Activated gamma-delta T cell treated with Interleukin-2 at 50 U/mL for 16 hours (primary cell): ENCODE measurements at places on chromosomes 11 and 22.

DNA sequence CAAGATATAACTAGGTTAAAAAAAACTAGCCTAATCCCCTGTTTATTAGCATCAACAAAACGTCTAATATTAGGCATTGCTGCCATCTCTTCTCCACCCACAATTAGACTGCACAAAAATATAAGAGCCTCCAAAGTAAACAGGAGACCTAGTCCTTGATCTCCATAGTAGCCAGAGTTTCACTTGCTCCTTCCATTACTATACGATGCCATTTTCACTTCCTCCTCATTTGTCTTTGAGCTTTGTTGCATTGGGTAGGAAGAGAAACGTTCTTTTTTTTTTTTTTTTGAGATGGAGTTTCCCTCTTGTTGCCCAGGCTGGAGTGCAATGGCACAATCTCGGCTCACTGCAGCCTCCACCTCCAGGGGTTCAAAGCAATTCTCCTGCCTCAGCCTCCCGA, 42.3 kb upstream of the RDX start:
- no peak for DNase-seq

DNA sequence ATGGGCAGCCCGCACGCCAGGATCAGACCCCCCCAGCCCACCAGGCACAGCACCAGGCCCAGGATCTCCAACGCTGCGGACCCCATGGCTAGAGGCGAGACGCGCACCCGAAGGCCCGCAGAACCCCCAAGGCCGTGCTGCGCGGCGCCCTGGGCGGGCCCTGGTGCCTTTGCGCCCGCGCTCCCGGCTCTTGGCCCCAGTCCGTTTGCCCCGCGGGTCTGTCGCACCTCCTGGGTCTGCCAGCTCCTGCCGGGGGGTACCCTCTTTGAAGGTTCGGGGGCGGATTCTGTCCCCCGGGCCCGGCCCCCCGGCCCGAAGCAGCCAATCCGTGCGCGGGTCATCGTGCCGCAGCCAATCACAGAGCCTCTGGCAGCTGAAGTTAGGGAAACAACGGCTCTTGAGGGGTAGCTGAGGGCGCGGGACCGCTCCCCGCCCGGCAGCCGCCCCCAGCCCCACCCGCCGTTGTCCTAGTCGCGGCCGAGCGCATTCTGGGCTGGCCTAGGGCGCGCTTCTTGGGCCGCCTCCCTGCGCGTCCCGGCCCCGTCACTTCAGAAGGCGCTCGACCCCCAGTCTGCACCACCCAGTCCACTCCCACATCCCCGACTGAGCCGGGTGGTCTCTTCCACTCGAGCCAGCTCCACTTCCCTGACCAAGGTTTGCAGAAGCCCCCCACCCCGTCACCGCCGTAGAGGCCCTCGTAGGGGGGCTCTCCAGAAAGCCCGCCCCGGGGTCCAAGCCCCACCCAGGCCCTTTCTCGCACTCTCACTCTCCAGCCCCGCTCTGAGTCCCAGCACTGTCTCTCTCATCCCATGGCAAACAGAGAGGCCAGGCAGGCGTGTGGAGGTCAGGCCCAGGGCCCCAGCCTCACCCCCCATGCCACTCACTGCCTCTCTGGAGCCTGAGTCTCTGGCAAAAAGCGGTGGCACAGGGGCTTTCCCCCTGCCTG, at the start of gene CLDN5:
TSS of gene CLDN5 (minus strand) at position 241 of the 946 bp plus-strand sequence. CDS start at position 86, 155 bp downstream.
- DNase-seq = no peak

- no peak for DNase-seq
Observed at GRCh38 chr11:38937709-38938108, 2339.7 kb upstream of the RAG2 start.

- no peak for DNase-seq
Observed at GRCh38 chr22:27546157-27546935, 255.2 kb downstream of the MN1 start.

- no peak for DNase-seq
Observed at GRCh38 chr22:22404598-22405284, 103.8 kb downstream of the ZNF280B start.

GRCh38 chr11:124538019-124538418, 5.4 kb downstream of the OR8B12 start:
- DNase-seq = no peak

- no peak for DNase-seq
Observed at GRCh38 chr11:103812680-103813079, 223.8 kb upstream of the DDI1 start.

GRCh38 chr11:10658621-10659338, 34.8 kb downstream of the IRAG1 start:
- DNase-seq = no peak

DNA sequence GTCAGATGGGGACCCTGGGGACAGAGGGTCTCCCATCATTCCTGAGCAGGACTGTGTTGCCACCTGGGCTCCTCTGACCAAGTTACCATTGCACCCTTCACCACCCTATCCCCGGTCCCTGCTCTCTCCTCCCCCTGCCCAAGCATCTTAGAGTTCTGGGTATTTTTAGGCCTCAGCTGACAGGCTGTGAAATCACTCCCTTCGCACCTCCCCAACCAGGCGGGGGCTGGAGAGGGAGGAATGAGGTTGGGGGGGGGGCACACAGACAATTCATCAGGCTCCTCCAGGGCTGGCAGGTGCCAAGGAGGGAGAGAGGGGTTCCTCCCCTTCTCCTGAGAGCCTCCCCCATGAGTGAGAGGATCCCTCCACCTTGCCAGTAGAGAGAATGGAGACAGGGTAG, 9.0 kb downstream of the SYT7 start:
- no peak for DNase-seq

DNA sequence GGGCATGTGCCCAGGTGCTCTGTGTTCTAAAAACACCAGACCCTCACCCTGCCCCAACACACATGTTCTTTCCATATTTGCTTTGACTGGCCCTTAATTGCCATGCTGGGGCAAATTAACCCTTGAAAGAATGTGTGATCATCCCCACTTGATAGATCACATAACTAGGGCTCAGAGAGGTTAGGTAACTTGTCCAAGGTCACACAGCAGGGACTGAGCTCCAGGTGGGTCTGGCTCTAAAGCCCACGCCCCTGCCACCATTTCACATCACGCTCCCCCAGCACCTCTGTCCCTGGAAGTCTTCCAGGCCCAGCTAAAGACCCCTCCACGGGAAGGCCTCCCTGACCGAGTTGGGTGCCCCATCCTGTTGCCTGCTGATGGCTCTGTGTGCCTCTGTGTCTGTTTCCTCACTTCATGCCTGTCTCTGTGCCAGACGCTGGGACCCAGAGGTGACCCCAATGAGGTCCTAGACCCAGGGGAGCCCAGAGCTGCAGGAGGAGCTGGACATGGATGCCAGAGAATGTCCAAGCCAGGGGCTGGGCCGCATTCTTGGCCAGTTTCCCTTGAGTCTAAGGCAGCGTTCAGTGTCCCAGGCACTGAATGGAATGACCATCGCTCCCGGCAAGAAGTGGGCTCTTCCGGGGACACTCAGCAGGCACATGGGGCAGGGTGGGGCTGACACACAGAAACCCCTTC, 79.7 kb downstream of the MYO7A start:
- DNase-seq = no peak

DNA sequence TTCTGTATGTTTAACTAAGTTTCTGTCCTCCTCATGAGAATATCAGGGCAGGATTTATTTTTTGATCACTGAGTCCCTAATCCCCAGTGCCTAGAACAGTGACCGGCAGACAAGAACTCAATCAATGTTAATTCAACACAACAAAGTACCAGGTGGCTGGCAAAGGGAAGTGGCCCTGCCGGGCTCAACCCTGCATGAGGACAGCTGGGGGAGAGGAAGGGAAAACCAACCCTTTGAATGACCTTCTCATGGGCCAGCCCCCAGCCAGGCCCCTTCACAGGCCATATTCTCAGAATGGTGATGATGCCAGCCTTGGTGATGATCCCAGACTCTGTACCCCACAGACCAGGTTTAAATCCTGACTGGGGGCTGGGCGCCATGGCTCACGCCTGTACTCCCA, 1.4 kb upstream of the MFNG start:
- DNase-seq = no peak

GRCh38 chr22:24554313-24555164, at the start of gene GUCD1:
Gene GUCD1, minus strand, starts transcription at chr22:24555138. Its CDS starts 147 bp downstream, at chr22:24554991.
- DNase-seq = peak; percentile 9

GRCh38 chr11:125675196-125675595, 5.5 kb downstream of the ACRV1 start:
- DNase-seq = no peak

GRCh38 chr11:79506734-79507344, 66.0 kb upstream of the TENM4 start:
- no peak for DNase-seq

DNA sequence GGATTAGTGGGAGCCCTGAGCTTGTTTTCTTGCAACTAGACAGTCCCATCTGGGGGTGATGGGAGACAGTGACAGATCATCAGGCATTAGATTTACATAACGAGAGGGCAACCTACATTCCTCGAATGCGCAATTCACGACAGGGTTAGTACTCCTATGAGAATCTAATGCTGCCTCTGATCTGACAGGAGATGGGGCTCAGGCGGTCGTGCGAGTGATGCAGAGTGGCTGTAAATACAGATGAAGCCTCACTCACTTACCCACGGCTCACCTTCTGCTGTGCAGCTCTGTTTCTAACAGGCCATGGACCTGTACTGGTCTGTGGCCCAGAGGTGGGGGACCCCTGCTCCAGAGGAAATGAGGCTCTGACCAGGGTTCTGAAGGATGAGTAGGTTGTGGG, 125.5 kb downstream of the FBXO7 start:
- DNase-seq = no peak

- no peak for DNase-seq
Observed at GRCh38 chr22:37762389-37762836, 45.3 kb upstream of the GCAT start.

DNA sequence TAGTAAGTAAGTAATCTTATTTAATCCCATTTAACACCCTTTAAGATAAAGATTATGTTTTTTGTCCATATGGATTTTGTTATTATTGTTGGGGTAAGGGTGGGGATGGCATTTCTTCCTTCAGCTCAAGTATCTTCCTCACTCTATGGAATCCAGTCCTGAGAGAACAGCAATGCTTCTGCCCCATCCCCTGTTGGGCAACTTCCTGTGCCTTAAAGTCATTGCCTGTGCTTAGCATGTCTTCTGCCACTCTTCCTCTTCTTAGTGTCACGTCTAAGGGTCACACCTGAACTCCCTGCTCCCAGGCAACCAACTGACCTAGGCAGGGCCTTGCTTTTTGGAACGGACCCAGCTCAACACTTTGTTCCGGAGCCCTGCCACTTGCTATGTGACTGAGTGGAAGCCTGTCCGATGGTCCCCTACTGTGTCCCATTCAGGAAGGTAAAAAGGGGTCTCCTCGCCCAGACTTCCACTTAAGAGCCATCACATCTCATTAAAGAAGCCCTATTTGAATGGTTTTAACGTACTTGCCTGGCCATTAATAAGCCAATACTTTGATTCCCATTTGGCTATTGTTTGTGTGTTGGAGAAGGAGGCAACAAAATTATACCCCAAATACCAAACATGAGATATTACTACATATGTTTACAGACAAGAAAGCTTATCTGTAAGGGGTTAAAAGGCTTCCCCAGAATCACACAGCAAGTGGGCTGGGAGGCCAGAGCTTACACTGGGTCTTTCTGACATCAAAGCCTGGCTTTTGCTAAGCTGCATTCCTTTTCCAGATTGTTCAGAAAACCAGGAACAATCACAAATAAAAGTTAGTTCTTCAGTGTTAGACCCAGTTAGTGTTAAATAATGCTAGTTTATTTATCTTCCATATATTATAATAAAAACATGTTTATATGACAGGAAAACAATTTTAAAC, 59.2 kb downstream of the RAB38 start:
- DNase-seq = no peak

DNA sequence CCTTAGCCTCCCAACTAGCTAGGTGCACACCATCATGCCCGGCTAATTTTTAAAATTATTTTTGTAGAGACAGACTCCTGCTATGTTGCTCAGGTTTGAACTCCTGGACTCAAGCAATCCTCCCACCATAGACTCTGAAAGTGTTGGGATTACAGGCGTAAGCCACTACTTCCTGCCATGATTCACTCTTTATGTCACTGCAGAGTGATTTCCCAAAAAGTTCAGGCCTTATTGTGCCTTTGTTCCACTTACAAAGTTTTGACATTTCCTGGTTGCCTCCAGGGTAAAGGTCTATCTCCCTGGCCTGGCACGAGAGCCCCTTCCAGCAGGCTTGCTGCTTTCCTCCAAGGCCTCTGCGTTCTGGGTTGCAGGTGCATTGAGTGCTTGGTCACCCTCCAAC, 44.6 kb upstream of the RIC3 start:
- no peak for DNase-seq

GRCh38 chr11:130315354-130315970, 745 bp upstream of the ZBTB44 start:
- peak; percentile 38 for DNase-seq

DNA sequence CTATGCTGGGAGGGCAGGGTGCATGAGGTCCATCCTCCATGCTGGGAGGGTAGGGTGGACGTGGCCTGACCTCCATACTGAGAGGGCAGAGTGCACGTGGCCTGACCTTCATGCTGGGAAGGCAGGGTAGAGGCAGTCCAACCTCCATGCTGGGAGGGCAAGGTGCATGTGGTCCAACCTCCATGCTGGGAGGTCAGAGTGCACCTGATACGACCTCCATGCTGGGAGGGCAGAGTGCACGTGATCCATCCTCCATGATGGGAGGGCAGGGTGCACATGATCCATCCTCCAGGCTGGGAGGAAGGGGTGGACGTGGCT, 622.2 kb downstream of the BRD1 start:
- DNase-seq = no peak

DNA sequence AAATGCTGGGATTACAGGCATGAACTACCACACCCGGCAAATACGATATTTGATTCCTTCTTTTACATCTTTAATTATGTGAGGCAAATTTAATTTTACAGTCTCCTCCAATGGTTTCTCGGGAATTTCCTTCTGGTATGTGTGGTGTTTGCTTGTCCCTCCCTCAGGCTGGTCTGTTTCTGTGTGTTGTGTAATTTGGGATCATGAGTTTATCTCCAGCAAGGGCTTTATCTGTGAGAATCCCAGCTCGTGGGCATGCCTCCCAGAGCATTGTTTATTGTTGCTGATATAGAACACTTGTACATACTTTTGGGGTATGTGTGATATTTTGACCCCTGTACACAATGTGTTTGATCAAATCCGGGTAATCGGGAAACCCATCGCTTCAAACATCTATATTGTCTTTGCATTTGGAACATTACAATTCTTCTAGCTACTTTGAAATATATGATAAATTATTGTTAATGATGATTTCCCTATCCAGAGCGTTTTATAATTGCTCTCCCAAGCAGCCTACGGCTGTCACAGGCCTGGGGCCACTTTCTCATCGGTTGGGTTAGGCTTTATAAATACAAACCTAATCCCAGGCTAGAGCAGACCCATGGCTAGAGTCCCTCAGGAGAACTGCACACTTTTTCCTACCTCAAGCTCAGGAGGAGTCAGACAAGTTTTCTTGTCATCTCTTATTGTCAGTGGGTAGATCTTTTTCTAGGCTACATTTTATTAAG, 15.0 kb upstream of the PRR5 start:
- DNase-seq = no peak

- peak; percentile 97 for DNase-seq
Observed at GRCh38 chr22:36856121-36856791, 4.5 kb upstream of the NCF4 start.

GRCh38 chr11:1341928-1342524, 32.6 kb upstream of the TOLLIP start:
- DNase-seq = no peak
